Activated CD4-positive, alpha-beta memory T cell treated with anti-CD3 and anti-CD28 coated beads, Interleukin-2, amount 10 ng/mL, durations not matched to agents 7 days and 5 days (primary cell): ENCODE measurements at places on chromosomes 1 and 21.

DNA sequence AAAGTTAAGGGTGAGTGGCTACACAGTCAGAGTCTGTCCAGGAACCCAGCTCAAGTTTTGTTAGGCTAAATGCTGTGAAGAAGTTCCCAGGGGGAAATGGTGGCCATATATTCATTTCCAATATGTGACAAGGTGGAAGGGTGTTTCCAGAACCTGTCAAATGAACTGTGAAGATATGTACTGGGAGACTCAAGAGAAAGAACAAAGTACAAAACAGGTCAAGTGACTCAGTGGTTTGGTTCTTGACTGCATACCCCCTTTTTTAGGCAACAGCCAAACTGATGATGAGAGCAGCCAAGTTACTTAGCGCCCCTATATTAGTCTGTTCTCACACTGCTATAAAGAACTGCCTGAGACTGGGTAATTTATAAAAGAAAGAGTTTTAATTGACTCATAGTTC is 18.6 kb upstream of the FBXO28 start:
- DNase-seq, result no peak

DNA sequence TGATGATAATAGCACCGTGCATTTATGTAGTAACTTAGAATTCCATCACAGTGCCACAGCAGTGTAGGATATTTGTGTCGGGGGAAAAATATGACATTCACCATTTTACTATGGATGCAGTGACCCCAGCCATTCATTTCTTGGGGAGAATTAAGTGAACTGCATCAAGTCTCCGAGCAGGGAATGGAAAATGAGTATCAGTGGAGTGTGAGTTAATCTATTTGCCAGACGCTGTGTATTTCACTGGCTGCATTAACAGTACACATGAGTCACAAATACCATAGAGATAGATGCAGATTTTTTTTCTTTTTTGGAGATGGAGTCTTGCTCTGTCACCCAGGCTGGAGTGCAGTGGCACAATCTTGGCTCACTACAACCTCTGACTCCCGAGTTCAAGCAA is 33.8 kb upstream of the SLC45A1 start:
- no peak for DNase-seq

- no peak for DNase-seq
Measured at GRCh38 chr1:58340185-58340584, 206.3 kb downstream of the OMA1 start.

DNA sequence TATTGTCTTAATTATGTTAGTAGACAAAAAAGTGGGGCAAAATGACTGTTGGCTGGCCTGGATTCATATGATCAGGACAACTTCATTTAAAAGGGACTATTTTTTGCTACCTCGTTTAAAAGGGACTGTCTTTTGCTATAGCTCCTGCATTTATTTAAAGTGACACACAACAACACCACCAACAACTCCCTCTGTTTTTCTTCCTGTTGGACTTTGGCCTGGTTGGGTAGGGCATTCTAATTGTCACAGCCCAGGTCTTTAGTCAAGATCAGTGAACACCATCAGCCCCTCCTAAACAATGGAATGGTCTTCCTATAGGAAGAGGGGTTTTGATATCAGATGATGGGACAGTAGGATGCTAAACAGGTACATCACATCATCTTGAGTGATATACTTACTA is 241.8 kb downstream of the GPR52 start:
- DNase-seq, result no peak

GRCh38 chr21:43832158-43832550 is 32.9 kb upstream of the AGPAT3 start:
- DNase-seq, result no peak
